HuH-7.5 (cell line): ENCODE measurements at places on chromosomes 4 and X.
A peak's percentile ranks its signal among the peaks of the same experiment; 100 is the strongest.

DNA sequence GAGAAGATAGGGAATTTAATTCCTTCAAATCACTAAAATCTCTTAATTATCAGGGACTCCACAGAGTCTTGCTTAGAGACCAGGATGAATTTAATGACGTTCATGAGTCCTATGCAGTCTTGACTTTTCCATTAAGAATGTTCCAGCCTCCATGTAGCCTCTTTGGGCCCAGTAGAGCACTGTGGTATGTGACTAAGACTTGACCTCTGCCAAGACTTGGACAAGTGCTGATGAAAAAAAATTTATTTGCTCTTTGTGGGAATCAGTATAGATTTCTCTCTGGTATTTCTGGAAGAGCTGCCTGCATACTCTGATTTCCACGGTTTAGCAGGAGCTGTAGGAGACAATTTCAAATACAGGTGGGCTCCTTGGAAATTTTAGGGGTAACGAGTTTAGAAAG lies 40.6 kb downstream of the CHRDL1 start:
- DNase-seq = no peak

GRCh38 chr4:145451895-145452294 lies 29.8 kb upstream of the SMAD1 start:
- DNase-seq = no peak

- DNase-seq = no peak
Measured at GRCh38 chr4:101287324-101287723, 60.0 kb downstream of the PPP3CA start.

DNA sequence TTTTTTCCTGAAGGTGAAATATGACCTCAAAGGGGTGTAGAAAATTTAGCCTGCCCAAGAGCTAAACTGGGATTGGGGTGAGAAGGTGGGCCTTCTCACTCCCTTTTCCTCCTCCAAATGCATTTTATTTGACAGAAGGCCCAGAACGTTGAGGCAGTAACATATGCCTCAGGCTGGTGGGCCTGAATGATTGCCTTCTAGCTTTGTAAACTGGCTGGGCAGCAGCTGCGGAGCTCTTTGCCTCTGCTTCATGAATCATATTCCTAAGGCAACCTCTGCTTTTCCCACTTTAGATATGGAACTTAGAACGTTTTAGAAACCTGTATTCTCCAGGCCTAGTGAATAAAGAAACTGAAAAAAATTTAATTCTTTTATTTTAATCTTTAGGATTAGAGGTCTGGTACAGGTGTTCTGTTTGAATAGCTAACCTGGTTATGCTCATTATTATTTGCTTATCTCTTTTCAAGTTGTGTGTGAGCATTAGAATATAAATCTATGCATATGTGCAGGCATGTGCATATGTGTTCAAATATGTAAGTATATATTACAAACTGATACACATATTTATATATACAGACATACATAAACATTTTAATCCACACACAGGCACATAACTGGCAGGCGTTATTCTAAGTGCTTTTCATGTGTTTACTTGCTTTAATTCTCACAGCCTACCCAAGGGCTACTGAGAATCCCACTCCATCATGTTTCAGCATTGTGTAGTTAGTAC lies 11.5 kb downstream of the PRDM8 start:
- no peak for DNase-seq

- peak; percentile 52 for DNase-seq
Measured at GRCh38 chr4:70705183-70706043, 16.4 kb upstream of the RUFY3 start.

DNA sequence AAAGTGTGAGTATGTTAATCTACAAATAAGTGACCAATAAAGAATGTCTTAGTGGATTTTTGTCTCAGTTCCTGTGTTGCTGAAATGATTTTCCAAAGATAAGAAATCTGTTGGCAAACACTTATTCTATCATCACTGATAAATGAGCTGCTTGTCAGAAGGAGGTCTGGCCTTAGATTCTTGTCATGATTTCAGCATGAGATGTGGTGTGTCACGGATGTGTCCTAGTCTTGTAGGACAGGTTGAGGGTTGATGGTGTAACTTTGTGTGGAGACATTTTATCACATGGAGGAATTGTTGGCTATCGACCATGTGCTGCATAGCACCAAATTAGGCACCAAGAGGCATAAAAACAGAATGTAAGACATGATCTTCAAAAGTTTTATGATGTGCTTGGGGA lies 31.8 kb upstream of the LIMCH1 start:
- DNase-seq = no peak

DNA sequence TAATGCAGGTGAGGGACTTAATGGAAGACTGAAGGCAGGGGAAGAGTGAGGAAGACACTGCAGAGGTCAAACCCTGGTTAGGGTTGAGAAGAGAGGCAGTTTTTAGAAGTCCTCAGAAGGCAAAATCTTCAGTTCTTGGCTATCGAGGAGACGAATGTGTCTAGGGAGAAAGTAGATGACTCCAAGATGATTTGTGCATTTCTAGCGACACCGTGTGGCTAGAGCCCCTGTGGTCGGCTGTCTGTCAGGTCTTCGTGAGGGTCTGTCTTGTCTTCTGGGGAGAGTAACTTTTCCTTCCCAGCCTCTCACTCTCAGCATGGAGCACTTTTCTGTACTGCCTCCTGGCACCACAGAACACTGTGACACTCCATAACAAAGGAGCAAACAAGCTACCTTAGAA lies 458.1 kb downstream of the STIM2 start:
- peak; percentile 20 for DNase-seq

DNA sequence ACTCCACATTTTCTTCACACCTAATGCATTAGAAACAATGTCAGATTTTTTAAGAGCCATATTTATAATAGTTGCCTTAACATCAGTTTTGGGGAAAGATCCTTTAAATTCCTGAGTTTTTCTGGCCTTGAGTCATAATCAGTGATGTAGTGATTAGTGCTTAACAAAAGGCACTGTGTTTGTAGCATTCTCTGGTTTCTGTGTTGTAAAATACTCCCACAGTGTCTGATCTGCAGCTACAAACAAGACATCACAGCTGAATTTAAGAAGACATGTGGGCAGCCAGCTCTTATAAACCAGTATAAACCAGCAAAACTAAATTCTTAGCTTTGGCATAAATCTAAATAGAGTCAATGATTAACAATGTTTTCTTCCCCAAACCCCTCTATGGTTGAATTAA lies 233.8 kb downstream of the FSTL5 start:
- DNase-seq = no peak

DNA sequence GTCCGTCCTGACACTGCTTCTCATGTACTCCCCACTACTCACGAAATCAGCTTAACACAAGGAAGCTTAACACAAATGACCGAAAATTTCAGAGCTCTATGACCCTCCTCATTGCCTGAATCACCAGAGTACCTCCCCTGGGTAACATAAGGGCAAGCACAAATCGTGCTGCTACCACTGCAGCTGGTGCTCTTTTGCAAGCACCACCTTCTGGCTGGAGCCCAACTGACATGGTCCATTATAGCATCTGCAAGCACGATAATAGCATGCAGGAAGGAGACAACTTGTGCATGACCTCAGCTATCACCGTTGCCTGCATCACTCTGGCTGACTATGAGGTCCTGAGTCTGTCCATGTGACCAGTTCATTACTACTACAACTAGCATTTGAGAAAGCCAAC lies 308.0 kb downstream of the TEX13C start:
- no peak for DNase-seq

- DNase-seq = no peak
Measured at GRCh38 chr4:99483636-99484035, 27.2 kb upstream of the C4orf17 start.

- no peak for DNase-seq
Measured at GRCh38 chr4:26074712-26075430, 160.9 kb downstream of the SMIM20 start.

GRCh38 chrX:109685656-109686078 lies 47.4 kb downstream of the ACSL4 start:
- no peak for DNase-seq

GRCh38 chr4:142551517-142552305 lies 294.4 kb downstream of the INPP4B start:
- DNase-seq = no peak

GRCh38 chr4:124288706-124289486 lies 423.6 kb downstream of the ANKRD50 start:
- DNase-seq = no peak

- no peak for DNase-seq
Measured at GRCh38 chr4:40124690-40125089, 68.0 kb downstream of the N4BP2 start.

DNA sequence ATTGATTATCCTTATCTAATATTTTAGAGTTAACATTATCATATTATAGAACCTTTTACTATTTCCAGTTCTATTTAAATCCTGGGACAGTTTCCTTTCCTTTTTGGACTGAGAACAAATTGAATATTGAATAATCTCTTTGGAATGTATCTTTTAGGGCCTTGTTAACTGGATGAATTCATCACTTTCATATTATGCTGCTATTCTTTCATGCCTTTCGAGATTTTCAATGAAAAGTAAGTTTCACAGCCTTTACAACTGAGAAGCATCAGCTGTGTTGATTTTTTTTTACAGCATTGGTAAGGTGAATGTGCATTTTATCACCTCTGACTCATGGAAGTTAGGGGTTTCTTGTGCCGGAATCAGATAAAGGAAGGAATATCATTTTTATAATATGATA lies 39.6 kb downstream of the PDLIM5 start:
- no peak for DNase-seq

- no peak for DNase-seq
Measured at GRCh38 chrX:42846741-42847140, 68.8 kb upstream of the PPP1R2C start.

- DNase-seq = no peak
Measured at GRCh38 chrX:138794246-138794645, 82.7 kb upstream of the FGF13 start.

- no peak for DNase-seq
Measured at GRCh38 chr4:77505275-77505957, 100.2 kb upstream of the CXCL13 start.

DNA sequence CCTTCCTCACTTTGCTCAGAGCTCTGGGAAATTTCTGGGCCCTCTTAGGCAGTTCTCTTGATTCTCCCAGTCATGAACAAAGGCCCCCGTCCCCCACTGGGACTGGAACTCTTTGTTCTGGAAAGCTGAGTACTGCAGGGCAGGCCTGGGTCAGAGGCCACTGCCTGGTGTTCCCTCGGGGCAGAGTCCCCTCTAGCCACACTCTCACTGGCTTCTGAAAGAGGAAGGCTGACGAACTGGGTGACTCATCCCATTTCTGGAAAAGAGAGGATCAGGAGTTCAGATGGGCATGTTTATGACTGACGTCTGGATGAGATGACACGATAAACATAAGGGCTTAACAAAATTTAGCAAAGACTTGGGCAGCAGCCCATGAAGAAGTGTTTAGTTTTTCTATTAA lies 47.7 kb downstream of the DDX3X start:
- DNase-seq = peak; percentile 32

- no peak for DNase-seq
Measured at GRCh38 chrX:46627711-46628419, 54.3 kb downstream of the CHST7 start.

- no peak for DNase-seq
Measured at GRCh38 chrX:15468036-15468435, 25.1 kb downstream of the PIR start.

- no peak for DNase-seq
Measured at GRCh38 chr4:15336410-15337167, 91.2 kb upstream of the C1QTNF7 start.

DNA sequence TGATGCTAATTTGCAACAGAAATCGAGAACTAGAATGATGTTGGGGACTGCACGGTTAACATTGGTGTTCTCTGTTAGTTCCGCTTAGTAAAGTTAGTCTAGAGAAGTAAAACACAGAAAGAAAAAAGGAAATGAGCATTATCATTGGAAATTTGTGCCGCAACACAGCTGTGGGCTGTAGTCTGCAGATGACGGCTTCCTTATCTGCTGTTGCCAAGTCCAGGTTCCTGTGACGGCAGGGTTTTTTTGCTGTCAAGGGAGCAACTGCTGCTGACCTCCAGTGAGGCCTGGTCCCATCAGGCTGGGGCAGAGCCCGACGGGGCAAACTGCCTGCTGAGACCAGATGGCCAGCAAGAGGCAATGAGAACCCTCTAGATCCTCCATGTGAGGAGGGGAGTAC lies 38.9 kb upstream of the PHEX start:
- DNase-seq = no peak

DNA sequence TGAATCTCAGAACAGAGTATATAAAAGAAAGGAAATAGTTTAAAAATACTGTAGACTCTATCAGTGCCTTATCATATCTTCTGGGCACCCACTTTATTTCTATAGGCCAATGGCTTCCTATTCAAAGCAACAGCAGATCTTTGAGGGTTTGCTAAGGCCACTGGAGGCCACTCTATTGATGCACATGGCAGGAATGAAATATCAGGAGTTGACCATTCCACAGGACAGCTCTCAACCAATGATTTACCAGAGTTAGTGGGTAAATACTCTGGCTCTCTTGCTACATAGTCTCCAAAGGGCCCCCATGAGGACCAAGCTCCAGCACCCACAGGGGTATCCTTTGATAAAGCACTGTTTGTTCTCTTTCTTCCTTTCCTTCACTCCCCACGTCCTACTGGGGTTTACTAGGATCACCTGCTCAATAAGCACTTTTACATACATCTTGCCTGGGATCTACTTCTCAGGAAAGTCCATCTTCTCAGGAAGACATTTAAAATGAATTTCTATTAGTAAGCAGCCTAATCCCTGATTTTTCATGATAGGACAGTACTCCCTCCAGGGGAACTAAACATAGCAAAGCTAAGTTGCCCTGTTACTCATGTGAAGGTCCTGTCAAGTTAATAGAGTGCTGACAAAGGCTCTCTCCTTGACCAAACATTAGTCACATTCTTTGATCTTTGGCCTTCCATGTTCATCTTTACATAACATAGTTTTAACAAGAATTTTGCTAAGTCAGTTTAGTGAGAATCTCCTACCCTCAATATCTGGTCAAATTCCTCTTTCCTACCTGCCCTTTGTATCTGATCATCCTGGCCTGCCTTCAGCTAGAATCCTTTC lies 459.7 kb downstream of the GRXCR1 start:
- no peak for DNase-seq

- no peak for DNase-seq
Measured at GRCh38 chr4:102116121-102116520, 229.2 kb downstream of the SLC39A8 start.

- DNase-seq = no peak
Measured at GRCh38 chr4:165714650-165715049, 158.4 kb upstream of the TLL1 start.

GRCh38 chr4:112284166-112284565 lies 1.5 kb downstream of the TIFA start:
- no peak for DNase-seq
